ENCODE measurements at places on chromosomes 1 and 21.
A peak's percentile ranks its signal among the peaks of the same experiment; 100 is the strongest.

- DNase-seq: no peak
Measured at GRCh38 chr1:113993766-113994165, 14.5 kb downstream of the OLFML3 start.

GRCh38 chr1:234357831-234358230 lies 15.4 kb upstream of the COA6 start:
- DNase-seq: no peak

GRCh38 chr1:211487082-211487481 lies 4.9 kb downstream of the RD3 start:
- DNase-seq: no peak

DNA sequence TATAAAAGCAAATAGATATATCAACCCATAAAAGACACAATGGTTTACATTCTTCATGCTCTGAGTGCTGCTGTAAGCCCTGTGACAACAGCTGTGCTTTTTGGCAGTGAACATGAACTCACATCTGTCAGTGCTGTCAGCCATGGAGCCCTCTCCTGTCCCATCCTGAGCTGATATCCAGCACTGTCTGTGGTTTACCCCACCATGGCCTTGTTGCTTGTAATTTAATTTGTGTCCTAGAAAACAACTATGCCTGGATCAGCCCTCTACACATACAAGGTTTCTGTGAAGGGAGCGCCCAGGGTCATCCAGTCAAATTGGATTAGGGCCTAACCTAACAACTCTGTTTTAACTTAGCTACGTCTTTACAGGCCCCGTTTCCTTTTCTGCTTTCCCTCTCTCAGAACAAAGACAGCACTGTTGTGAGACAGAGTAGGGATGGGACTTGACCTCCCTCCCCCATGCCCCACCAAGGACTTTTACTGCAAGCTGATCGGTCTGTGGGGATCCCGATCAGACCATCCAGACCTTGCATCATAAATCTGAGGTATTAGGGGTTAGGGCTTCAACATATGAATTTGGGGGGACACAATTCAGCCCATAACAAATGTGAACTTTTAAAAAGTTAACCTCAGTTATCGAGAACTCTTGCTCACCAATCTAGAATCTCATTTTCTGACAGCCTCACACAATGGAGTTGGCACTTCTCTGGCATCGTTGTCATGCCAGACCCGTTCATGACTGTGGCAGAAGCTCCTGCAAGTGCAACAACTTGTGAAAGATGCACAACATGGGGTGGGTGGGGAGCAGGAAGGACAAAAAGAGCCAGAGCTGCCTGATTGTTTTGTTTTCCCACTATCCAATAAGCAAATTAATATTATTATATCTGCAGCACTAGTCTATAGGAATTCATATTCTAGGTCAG lies 16.4 kb upstream of the SLC44A3 start:
- no peak for DNase-seq

GRCh38 chr1:223109581-223110026 lies 33.4 kb downstream of the TLR5 start:
- no peak for DNase-seq

DNA sequence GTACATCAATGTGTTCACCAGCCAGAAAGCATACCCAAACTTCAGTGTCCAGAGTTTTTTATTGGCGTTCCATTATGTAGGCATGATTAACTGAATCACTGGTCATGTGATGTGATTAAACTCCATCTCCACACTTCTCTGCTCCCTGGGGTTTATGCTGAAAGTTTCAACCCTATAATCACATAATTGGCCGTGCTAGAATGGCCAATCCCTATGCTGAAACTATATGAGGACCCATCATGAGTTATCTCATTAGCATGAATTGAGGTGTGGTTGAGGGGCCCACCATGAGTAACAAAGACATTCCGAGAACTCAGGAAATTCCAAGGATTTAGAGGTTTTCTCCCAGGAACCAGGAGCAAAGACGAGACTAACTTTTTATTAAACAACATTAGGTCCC lies 31.8 kb upstream of the FBXO28 start:
- DNase-seq: no peak

DNA sequence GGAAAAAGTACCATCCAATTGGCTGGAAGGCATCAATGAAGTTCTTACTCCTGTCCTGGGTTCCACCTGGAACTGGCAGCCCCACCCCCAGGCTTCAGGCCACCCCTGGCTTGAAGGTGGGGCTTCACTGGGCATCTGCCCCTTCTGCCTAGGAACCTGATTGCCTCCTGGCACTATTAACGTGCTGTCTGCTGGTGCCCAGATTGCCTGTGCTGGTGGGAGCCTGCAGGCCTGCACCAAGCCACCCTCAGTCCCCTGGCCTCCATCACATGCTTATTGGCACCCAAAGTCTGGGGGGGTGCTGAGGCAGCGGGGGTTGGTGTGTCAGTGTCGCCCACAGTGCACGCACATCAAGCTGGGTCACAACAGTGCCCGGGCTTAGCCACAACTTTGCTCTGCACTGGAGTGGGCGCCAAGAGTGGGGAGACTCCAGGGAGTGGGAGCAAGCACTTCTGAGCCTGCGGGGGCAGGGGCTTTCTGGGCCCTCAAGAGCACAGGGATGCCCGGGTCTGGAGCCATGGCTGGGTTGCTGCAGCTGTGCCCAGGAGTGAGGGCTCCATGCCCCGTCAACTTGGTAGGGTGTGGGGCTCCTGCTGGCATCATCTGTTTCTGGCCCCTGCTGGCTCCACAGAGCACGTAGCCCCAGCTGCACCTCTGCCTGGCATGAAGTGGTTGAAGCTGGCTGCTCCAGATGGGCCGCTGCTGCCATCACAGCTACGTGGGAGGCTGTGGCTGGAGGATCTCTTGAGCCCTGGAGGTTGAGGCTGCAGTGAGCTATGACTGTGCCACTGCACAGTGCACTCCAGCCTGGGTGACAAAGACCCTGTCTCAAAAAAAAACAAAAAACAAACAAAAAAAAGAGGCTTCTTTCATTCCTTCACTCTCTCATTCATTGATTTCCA lies 4.1 kb upstream of the LSM10 start:
- no peak for DNase-seq

DNA sequence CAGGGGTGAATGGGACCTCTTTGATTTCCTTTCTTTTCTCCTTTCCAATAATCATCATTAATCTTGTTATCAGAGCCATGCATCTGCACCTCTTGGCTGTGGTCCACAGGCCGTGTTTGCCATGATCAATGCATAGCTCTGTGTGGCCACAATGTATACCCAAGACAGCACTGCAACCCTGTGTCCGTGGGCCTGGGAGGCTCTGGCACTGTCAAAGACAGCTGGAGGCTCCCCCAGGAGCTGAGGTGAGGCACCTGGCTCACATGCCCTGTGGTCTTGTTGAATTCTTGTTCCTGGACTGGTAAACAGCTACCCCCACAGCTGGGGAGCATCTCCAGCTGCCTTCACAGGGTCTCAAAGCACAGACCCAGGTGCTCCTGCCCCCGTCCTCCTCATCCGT lies 67.2 kb upstream of the SELENON start:
- no peak for DNase-seq

DNA sequence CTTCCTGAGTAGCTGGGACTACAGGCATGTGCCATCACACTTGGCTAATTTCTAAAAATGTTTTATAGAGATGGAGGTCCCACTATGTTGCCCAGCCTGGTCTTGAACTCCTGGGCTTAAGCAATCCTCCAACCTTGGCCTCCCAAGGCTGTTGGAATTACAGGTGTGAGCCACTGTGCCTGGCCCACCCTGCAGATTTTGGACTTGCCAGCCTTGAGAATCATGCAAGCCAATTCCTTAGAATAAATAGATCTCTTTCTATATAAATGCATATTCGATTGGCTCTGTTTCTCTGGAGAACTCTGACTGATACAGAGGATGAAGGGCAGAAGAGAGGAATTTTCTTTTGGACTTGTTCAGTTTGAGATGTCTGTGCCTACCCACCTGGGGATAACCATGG lies 6.7 kb downstream of the CLDN14 start:
- no peak for DNase-seq

- DNase-seq: no peak
Measured at GRCh38 chr1:67785847-67786753, 47.2 kb downstream of the GNG12 start.

DNA sequence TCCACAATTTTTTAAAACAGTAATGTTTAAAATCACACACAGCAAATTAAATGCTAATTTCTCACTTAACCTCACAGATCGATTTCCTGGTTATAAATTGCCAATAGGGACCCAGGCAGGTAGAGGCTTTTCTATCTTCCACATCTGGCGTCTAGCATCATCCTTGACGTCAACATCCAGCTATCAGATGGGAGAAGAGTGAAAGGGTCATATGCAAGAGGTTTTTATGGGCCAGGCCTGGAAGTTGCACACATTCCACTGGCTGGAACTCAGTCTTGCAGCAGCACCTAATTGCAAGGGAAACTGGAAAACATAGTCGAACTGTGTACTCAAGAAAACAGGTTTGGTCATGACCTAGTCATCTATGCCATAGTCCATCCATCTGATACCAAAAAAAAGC lies 6.0 kb upstream of the EEIG2 start:
- no peak for DNase-seq

- DNase-seq: no peak
Measured at GRCh38 chr1:248388426-248388825, 12.9 kb downstream of the OR2T6 start.

DNA sequence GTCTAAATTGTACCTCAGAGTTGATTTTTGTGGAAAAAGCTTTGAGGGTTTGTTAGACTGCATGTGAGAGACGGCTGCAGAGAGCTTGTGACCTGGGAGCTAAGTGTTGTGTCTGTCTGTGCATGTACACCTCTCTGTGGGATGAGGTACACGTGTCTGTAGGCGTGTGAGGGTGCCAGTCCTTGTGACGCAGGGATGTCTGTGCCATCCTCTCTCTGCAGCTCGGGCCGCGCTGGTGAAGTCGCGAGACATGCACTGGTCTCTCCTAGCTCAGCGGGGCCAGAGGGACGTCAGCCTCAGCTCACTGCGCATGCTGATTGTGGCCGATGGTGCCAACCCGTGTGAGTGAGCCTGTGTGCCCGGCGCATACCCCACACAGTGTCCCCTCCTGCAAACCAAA lies 66.6 kb downstream of the S100B start:
- DNase-seq: no peak

DNA sequence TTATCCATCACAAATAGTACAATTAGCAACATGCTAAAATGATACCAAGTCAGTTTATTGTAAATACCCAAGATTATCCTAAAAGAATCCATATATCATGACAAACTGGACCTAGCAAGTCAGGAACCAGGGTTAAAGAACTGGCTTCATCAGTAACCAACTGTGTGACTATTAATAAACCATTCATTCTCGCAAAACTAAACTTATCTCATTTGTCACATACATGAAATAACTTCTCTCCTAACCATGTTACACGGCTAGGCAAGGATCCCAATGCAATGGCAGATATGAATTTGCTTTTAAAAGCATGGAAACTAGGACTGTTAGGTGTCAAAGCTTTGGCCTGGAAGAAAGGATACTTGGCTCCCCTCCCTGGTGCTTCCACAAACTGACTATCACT lies 29.4 kb downstream of the CYP2J2 start:
- DNase-seq: no peak

DNA sequence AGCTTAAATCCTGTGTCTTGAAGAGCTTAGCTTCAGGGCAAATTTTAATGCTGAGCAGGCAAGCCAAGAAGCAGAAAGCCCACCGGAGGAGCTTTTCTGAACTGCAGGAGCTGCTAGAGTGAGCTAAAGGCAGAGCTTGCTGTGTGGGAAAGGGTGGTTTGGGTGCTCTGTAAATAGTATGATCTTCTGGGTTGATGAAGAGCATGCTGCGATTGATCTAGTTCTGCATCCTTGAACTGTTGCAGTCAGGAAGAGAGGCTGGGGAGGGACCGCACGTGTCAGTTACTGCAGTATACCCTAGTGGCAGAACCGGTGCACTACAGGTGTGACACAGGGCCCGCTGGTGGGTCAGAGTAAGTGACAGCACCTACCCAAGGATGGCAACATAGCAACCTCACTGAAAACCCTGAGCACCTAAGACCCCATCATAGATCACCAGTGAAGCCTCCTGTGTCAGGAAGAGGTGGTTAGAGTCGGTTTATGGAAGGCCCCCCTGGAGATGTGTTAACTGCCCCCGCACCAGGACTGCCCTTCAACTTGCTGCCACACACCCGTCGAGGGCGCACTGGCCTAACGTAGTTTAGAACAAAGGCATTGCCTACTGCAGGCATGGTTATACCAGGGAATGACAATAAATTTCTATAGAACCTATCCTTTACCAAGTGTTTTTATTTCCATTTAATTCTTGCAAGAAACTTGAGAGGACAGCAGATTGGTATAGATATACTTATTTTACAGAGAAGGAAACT lies 146.0 kb upstream of the KIAA0040 start:
- peak; percentile 39 for DNase-seq

- DNase-seq: no peak
Measured at GRCh38 chr1:151966061-151966460, 27.6 kb downstream of the S100A10 start.

DNA sequence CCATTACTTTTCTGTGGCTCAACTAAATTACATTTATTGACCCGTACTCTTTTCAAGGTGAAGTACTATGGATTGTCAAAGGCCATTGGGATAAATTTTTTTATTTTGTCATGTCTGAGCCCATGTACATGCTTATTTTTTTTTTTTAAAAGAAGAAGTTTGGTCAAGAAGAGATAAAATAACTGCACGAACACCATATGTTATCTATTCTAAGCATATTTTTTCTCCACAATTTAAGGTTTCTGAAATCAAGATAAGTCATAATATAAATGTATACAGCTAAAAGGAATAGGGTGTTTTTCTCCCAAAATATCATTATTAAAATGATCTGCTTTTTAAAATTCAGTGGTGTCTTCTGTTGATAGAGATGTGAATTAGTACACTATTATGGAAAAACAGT lies 35.0 kb upstream of the SH2D1B start:
- no peak for DNase-seq

- no peak for DNase-seq
Measured at GRCh38 chr1:41161846-41162245, 80.3 kb downstream of the SCMH1 start.

DNA sequence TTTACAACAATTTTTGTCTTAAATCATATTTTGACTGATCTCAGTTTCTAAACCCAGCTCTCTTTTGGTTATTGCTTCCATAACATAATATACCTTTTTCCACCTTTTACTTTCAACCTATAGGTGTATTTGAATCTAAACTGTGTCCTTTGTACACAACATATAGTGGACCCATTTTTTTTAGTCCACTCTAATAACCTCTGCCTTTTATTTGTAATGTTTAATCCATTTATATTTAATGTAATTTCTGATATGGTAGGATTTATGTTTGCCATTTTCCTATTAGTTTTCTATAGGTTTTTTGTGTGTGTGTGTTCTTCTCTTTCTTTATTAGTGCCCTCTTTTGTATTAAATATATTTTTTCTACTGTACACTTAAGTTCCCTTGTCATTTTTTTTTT lies 22.4 kb upstream of the SLAMF1 start:
- no peak for DNase-seq

All from GM10248 (cell line).